ENCODE measurements at places on chromosomes 1 and 21.

GRCh38 chr21:39232861-39233291, 49.6 kb upstream of the PSMG1 start:
- DNase-seq, result no peak

GRCh38 chr1:217525773-217526490, 105.0 kb downstream of the GPATCH2 start:
- peak; percentile 5 for DNase-seq

- DNase-seq, result peak; percentile 84
These were observed 63.7 kb downstream of the MAP10 start for GRCh38 chr1:232868793-232869491.

DNA sequence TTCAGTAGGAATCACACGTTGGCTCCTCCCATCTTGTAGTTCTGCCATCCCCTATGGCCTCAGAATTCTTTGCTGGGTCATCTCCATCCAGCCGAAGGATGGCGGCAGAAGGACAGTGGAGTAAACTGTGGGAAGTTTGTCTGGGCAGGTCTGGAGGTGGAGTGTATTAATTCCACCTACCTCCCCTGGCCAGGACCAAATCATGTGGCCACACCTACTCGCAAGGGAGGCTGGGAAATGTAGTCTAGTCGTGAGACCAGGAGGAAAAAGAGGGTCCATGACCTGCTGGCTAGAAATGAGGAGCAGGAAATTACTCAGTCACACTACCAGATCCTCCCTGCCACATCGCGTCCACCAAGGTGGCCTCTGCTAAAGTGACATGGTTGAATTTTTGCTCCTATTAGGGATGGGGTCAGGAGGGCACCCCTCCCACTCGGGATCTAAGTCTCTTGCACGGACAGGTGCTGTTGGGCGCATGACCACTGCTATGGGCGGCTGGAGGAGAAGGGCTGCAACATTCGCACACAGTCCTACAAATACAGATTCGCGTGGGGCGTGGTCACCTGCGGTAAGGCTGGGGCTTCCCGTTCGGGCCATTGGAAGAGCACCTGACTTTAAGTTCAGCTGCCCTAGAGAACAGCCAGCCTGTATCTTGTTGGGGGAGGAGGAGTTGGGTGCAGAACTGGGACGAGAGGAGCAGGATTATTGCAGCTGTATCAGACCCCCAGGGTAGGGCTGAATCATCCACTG, 19.5 kb downstream of the PLA2G5 start:
- no peak for DNase-seq

DNA sequence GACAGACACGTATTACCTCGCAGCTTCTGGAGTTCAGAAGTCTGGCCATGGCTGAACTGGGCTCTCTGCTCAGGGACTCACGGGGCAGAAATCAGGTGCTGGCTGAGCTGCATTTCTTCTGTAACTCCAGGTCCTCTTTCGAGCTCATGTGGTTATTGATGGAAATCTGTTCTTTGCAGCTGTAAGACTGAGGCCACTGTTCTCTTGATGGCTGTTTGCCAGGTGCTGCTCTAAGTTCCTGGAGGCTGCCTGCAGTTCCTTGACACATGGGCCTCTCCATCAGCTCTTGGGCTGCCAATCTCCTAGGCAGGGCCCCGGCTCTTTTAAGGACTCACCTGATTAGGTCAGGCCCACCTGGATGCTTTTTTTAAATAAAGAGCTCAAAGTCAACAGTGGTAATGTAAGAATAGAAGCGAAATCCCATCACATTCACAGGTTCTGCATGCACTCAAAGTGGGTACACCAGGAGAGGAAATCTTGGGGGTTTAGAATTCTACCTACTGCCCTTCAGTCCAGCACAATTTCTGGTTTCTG, 139.1 kb downstream of the KAZN start:
- DNase-seq, result no peak

DNA sequence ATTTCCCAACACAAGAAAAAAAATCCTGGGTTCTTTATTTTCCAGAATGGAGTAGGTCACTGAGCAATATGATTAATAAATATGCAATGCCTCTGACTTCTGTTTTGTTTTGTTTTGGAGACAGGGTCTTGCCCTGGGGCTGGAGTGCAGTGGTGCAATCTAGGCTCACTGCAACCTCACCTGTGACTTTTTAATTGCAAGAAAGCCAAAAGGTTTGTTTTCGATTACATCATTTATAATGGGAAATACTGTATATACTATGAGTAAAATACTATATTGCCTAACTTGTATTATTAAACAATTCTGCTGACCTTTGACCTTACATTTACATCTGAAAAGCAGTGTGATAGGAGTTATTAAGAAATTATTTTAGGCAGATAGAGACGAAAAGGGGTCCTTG, 11.6 kb upstream of the CD46 start:
- no peak for DNase-seq

DNA sequence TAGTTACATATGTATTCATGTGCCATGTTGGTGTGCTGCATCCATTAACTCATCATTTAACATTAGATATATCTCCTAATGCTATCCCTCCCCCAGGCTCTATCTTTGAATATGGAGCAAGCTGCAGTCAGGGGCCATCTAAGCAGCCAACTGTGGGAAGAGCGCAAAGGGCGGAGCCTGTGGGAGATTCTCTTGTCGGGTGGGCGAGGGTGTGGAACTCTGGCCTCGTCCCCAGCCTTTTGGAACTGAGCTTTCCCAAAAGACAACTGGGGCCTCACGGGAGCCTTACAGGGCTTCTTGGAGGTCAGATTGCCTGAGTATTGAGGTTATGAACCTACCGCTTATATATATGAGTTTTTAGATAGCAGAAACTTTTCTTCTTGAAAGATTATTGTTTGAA, 117.2 kb downstream of the HHAT start:
- no peak for DNase-seq

GRCh38 chr21:16069178-16070112, 339.7 kb downstream of the USP25 start:
- DNase-seq, result no peak

DNA sequence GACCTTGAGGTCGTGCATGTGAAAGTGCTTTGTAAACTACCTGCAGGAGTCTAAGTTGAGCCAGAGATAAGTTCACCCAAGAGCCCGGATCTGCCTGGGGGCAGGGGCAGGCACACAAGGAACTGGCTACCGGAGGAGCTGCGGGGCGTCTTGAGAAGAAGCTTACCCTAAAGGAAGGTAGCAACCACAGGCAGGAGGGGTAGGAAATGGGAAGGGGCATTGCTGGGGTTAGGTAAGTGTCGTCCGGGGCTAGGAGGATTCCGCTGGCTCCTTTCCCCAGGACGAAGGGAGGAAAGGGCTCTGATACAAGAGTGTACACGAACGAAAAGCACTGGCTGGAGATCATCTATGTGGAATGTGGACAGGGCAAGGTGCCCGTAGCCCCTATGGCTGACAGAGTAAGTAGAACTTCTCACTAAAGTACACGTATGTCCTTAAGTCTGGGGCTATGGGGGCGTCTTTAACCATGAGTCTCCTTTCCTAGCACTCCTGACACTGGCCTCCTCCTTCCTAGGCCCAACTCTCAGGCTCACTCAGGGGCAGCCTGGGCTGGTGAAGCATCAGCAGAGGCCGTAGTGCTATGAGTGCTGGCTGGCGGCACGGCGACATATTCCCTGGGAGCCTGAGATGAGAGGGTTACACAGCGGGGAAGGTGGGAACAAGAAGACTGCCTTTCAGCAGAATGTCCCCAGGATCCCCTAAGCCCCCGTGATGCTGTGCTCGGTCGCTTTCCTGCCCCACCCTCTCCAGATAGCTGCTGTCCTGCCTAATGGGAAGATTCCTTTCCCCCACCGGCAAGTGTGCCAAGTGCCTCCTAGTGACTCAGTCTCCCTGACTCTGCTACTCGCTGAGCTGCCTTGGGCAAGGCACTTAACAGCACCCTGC, 9.1 kb upstream of the GALNT2 start:
- DNase-seq, result no peak

DNA sequence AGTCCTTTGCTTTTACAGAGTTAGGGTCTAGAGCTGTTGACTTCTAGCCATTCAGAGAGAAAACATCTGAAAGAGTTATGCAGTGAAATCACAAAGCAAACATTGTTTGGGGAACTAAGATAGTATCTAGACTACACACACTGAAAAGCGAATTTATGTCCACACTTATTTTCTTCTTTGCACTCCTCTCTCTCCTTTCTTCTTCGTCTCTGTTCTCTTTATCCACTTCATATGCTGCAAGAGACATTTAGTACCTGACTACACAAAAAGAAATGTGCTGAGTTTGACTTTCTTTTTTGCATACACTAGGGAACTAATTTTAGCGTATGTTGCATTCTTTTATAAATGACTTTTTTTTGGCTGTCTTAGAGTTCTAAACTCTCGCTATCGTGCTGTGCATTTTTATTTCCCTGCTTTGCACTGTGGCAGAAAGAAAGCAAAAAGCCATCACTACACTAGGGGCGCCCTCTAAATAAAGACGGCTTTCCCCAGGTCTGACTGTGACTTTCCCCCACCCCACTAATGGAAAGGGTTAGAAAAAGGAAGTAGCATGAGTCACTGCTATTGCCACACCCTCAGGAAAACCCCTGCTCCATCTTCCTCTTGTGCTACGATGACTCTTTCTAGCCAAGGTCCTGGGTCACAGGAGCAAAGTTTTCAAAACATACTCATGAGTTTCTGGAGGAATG, 65.7 kb downstream of the MAP3K7CL start:
- peak; percentile 68 for DNase-seq

- no peak for DNase-seq
These were observed 284.1 kb downstream of the BACH1 start for GRCh38 chr21:29582855-29583254.

- DNase-seq, result no peak
These were observed 33.2 kb upstream of the EPHA8 start for GRCh38 chr1:22529901-22530621.

- no peak for DNase-seq
These were observed 80.7 kb downstream of the SKI start for GRCh38 chr1:2308844-2309243.

DNA sequence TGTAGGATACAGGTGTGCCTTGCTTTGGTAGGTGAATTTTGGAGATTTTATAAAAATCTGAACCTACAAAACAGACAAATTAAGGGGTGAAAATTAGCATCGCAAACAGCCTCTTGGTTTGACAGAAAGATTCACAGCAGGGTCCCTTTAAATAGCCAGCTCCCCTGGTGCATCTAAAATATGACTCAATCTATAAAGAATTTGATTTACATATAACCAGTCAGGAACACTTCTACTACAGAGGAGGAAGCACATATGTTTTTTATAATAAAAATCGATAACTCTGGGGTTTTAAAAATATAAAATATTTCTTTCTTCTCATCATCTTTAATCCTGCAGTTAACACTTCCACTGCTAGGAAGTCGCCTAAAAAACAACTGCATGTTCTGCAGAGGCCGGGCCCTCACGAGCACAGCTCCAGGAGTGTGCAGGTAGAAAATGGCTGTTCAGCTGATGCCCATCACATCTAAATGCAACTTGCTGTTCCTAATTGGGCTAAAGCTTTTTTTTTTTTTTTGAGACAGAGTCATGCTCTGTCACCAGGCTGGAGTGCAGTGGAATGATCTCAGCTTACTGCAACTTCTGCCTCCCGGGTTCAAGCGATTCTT, 203.4 kb downstream of the HS2ST1 start:
- peak; percentile 42 for DNase-seq

GRCh38 chr1:199226163-199226562, 587.3 kb downstream of the PTPRC start:
- peak; percentile 32 for DNase-seq

DNA sequence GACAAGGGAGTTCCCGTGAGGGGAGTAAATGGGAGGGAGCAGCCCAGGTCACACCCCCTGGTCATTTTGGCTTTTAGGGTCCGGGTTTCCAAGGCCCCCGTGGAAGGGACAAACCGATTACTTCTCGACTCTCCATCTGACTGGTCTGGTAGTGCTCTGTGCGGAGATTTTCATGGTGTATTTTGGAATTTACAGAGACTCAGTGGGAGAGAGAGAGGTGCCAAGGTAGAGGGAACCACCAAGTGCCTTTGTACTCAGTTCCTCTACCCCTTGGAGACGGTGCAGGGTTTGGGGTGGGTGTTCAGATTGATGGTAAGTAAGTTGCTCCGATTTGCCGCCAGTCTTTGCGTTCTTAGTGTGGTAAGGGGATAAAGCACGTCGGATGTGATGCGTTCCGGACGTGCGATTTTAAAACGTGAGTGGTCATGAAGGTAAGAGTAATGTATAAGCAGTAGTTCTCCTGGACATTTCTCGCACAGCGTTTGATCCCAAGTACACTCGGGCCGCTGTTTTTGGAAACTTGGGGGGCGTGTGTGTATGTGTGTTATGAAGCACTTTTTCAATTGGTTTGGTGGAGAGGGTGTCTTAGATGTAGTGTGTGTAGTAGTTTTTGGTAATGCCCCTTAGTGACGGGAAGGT, 682 bp downstream of the SUCO start:
- no peak for DNase-seq

DNA sequence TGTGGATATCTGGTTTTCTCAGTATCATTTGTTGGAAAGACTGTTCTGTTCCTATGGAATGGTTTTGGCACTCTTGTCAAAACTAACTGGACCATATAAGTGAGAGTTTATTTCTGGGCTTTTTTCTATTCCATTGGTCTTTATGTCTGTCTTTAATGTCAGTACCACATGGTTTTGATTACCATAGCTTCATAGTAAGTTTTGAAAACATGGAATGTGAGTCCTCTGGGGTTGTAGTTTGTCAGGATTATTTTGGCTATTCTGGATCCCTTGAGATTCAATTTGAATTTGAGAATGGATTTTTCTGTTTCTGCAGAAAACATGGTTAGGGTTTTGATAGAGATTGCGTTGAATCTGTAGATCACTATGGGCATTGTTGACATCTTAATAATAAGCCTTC, 107.9 kb downstream of the ZFYVE9 start:
- DNase-seq, result peak; percentile 7

DNA sequence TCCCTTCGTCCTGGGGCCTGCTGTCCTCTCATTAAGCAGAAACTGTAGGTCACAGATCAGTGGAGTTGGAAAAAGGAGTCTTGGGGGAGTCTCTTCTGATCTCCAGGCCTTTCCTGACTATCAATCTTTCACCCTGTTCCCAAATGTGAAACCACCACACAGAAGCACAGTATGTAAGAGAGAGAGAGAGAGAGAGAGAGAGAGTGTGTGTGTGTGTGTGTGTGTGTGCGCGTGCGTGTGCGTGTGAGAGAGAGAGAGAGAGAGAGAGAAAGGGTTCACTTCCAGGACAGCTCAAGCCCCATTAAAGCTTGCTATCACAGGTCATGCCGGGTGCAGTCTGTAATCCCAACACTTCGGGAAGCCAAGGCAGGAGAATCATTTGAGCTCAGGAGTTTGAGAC, 1.5 kb upstream of the TTC24 start:
- DNase-seq, result no peak

- DNase-seq, result peak; percentile 21
These were observed 34.0 kb downstream of the ST6GALNAC5 start for GRCh38 chr1:76901158-76901767.

- no peak for DNase-seq
These were observed 102.3 kb downstream of the TMEM53 start for GRCh38 chr1:44571712-44572571.

DNA sequence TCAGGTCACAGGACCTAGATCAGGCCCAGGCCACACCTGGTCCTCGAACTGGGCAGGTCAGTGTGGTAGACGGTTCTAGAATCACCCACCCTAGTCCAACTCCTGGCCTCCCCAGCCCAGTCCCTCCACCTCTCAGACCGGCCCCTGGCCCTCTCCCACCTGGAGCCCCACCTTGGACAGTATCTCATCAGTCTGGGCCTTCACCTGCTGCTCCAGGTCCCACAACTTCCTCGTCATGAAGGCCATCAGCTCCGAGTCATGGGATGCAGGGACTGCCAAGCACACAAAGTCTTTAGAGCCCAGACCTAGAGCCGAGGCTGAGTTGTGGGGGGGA, 8.7 kb downstream of the UBXN11 start:
- no peak for DNase-seq

- DNase-seq, result peak; percentile 20
These were observed 68.4 kb downstream of the ST6GALNAC3 start for GRCh38 chr1:76142771-76143540.

- no peak for DNase-seq
These were observed 55.5 kb downstream of the PLA2G4A start for GRCh38 chr1:186884251-186884650.
